ENCODE measurements at places on chromosomes 1 and 21.

GRCh38 chr1:214603819-214604252, 841 bp downstream of the CENPF start:
- no peak for DNase-seq

GRCh38 chr1:85445906-85446305, 19.1 kb downstream of the DDAH1 start:
- no peak for DNase-seq

GRCh38 chr1:154955718-154956543, at the start of gene PBXIP1:
Gene PBXIP1, minus strand, starts transcription at chr1:154956099. Its CDS starts 2,378 bp downstream, at chr1:154953721.
- peak; percentile 69 for DNase-seq

GRCh38 chr1:111006556-111006955, 42.8 kb upstream of the LRIF1 start:
- DNase-seq, result no peak

GRCh38 chr1:33823401-33823800, 40.5 kb upstream of the HMGB4 start:
- no peak for DNase-seq

DNA sequence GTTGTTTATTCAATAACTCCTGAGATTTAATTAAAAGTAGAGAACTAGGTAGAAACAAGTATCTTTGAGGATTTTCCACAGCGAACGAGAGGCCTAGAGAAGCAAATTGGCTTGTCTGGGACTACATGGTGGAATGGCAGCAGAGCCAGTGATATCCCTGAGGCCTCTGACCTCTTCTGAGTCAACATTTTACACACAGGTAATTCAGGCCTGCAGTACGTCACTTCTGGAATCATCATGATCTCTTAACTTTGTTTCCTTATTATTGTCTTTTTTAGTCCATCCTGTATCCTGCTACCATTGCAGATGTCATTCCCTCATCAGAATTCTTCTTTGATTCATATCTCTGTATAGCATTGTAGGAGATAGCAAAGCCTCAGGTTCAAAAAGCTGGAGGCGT, 9.9 kb downstream of the SPRTN start:
- no peak for DNase-seq

DNA sequence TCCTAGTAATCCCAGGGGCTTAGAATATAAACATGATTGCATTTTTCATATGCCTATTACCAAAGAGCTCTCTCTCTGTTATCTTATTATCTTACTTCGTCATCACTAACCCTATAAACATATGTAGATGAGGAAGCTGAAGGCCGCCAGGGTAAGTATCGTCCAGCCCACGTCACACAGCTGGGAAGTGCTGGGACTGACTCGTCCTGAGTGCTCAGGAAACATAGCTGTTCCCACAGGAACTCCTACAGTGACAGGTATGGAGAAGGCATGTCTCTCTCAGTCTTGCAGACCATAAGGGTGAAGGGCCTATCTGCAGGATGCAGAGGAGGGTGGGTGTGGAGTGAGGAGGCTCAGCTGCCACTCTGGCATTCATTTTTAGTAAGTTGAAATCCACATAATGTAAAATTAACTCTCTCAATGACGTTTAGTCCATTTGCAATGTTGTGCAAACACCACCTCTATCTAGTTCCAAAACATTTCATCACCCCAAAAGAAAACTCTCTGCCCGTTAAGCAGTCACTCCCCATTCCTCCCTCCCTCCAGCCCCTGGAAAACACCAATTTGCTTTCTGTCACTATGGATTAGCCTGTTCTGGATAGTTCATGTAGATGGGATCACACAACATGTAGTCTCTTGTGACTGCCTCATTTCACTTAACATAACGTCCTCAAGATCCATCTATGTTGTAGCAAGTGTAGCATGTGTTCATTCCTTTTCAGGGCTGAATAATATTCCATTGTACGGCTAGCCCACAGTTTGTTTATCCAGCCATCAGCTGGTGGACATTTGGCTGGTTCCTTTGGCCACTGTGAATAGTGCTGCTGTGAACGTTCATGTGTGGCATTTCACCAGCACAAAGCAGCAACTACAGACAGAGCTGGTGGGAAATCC, 68.3 kb downstream of the TCP10L start:
- no peak for DNase-seq

DNA sequence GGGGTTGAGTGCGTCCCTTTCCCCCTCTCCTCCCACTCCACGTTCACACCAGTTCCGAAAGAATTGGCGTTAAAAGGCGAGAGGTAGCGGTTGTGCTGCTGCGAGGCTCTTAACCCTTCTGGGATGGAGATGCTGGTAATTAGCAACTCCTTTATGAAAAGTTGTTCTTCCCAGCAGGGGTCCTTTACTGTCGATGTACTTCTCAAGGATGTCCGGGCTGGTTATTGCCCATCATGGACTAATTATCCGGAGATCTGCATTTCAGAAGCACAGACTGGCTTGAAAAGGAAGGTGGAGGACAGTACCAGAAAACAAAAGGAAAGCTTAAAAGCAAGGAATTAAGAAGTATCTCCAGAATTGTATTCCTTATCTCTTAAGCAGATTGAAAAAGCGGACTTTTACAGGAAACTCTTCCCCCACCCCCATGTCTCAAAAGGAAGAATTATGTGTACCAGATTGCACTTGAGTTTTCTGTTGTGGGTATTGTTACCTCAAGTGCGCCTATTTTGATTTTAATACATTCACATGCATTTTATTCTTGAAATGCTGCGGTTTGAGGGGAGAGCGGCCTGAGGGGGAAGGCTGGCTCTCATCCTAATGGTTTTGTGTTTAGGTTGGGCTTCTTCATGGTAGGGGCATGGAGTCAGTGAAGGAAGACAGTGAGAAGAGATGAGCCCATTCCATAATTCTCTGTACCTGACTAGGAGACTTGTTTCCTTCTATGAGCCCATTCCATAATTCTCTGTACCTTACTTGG, 1.5 kb downstream of the AK4 start:
- DNase-seq, result no peak

DNA sequence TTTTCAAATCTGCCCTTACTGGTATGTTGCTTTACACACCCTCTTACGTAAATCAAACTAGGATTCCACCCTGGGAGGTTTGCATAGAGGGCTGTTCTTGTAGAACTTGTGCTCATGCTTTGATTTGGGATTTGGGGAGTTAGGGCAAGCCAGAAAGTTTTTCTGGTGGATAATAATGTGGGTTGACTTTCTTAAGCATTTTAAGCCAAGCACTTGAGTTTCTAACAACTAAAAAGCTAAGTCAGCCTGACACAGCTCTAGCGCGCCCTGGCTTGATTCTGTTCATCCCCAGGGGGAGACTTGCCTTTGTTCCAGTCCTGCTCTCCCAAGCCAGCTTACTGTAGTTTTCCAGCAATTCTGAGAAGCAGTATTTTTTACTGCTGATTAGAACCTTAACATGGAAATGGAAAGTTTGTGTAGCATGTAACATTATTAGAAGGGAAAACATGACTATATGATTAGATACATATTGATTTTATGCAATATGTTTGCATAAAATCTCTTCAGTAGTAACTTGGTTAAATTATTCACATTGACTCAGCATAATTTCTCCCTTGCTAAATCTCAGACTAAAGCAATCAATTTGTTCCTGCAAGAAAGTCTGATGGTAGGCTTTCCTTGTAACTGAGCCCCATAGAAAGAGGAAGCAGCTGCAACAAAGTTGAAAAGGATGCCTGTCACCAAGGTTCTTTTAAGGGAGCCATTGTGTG, 11.0 kb upstream of the PGD start:
- DNase-seq, result no peak

DNA sequence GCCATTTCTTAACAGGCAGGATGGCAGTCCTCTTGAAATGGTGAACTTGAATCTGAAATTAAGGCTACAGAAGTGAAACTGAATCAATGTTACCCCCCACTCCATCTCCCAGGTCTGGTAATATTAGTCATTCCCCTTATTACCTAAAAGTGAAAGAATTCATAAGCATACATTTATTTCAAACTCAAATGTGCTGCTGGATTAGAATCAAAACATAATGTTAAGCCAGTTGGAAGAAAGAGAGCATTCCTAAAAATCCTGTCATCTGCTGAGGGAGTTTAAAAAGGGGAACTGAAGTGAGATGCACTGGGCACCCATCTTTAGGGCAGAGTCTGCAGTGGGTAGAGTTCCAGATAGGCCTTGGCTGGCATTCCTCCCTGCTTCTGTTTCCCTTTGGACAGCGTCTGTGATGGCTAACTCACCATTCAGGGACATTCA, 17.4 kb downstream of the KIAA0319L start:
- DNase-seq, result no peak

- DNase-seq, result no peak
These were observed 37.2 kb upstream of the BCAS2 start for GRCh38 chr1:114618606-114619005.

DNA sequence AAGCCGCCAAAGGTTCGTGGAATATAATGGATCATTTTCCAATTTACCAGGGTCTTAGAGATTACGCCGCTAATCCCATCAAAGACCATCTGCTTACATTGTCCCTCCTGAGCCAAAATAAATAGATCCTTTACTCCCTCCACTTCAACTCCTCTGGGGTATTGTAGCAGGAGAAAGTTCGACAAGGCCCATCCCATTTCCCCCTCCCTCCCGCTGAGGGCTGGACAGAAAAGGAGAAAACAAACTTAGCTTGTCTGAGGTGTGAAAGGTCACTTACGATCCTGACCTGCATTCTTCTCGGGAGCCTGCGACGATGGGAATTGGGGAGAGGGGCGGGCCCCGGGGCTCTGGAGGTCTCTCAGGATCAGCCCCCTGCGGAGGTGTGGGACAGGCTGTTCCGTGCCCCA, 60.8 kb downstream of the MEF2D start:
- DNase-seq, result no peak

- no peak for DNase-seq
These were observed 50.3 kb downstream of the TRAF5 start for GRCh38 chr1:211376807-211377470.

GRCh38 chr1:152412756-152413155, 1.3 kb downstream of the CRNN start:
- DNase-seq, result no peak

- no peak for DNase-seq
These were observed 25.6 kb downstream of the CCDC190 start for GRCh38 chr1:162835157-162835899.

- no peak for DNase-seq
These were observed 56.3 kb upstream of the JUN start for GRCh38 chr1:58839846-58840835.

DNA sequence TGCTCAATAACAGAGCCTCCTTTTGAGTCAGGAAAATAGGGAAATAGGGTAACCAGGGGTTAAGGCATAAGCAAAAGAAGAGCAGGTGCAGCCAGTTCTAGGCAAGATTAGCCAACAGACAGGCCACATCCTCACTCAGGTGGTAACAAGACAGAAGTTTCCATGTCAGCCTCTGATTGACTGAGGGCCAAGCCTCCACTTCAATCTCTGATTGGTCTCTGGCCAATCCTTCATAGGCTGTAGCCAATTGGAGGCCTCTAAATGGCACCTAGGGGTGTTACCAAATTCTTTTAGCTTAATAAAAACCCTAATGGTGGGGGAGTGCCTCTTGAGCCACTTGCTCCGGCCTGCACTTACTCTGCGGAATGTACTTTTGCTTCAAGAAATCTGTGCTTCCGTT, 37.2 kb downstream of the LACTBL1 start:
- no peak for DNase-seq

DNA sequence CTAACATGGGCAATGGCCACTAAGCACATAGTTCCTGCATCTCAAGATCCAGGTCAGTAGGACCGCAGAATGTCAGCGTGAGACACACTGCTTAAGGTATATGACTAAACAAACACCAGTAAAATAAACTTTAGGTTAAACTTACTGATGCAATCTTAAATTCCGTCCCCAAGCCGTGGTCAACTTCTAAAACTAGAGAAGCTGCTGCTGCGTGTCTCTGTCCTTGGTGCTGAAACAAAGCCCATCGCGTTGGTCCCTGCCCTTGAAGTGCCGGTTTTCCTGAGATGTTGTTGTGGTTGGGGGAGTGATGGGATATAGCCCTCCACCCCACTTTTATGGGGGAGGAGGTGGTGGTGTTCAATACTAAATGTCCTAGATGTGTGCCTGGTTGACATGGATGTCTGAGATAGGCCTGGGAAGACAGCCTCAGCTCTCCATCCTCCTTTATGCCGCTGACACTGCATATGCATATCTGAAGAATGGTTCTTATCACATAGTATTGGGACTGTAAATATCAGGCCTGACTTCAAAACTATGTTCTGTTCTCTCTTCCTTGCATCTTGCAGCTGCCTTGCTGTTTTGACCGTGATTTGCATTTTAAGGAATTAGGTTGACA, 72.0 kb upstream of the KCNA3 start:
- peak; percentile 34 for DNase-seq

GRCh38 chr1:81547261-81547911, 253.3 kb upstream of the ADGRL2 start:
- DNase-seq, result no peak

- DNase-seq, result no peak
These were observed 106.2 kb downstream of the NIBAN1 start for GRCh38 chr1:184867866-184868689.

GRCh38 chr21:35346697-35347096, 297.6 kb upstream of the RUNX1 start:
- no peak for DNase-seq

GRCh38 chr1:234613128-234613875, 3.3 kb upstream of the IRF2BP2 start:
- DNase-seq, result no peak

DNA sequence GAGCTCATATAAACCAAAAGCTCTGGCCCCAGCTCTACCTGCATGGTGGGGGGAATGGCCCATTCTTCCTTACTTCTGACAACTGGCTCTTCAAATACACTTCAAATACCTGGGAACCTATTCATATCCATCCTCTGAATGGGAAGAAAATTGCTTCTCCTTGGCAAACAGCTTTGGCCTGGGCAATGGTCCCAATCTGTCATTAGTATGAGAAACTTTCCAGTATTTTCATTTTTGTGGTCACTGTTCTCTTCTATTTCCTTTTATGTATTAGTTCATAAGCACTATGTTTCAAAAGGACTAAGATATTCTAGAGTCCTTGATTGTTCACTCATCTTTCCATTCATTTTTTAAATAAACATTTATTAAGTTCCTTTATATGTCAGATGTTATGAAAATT, 5.2 kb upstream of the HSD3B2 start:
- DNase-seq, result no peak

GRCh38 chr1:37288900-37289299, 185.5 kb upstream of the ZC3H12A start:
- no peak for DNase-seq

DNA sequence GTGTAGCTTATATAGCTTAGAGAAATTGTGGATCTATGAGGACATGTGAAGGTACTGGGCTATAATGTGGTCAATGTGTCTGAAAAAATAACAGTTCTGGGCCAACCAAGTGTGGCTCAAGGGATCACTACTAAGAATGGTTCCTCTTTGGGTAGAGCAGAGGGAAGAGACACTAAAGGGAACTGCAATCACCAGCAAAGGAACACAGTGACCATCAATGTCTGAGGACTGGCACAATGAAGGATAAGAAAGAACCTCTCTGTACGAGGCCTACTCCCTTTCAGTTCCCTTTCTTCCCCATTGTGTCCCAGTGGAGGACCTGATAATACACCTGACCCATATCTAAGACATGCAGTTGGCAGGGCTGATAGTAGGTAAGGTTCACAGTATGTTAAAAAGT, 89.9 kb upstream of the JAK1 start:
- no peak for DNase-seq

Measured in T-helper 1 cell (primary cell).